Endothelial cell of umbilical vein (primary cell): ENCODE measurements at places on chromosomes 2 and 18. TPM values are rescaled to one million over a fixed set of nuclear protein-coding genes. Genes with fewer than 3 reads are reported as not detected.

SOX11 gene
- not detected in 2 replicates for total RNA-seq

ITGB6 gene
- not detected in 2 replicates for total RNA-seq

CCDC141 gene
- not detected in 2 replicates for total RNA-seq

SIX3 gene
- not detected in 2 replicates for total RNA-seq

PPP1R1C gene
- total RNA-seq: 0.55 TPM in 1 of 2 replicates, not detected in the other

FZD7 gene
- 0.23 and 0.29 TPM in 2 replicates for total RNA-seq

SLC9A2 gene
- not detected in 2 replicates for total RNA-seq

CHRNA1 gene
- total RNA-seq: 8.7 and 11.3 TPM in 2 replicates

ASB18 gene
- not detected in 2 replicates for total RNA-seq

PER2 gene
- total RNA-seq: 3.3 and 3.8 TPM in 2 replicates

STK36 gene
- 34.9 and 40.9 TPM in 2 replicates for total RNA-seq

PLCD4 gene
- 1.4 and 3.1 TPM in 2 replicates for total RNA-seq

FOXD4L1 gene
- total RNA-seq: 0.18 TPM in 1 of 2 replicates, not detected in the other

CMPK2 gene
- 0.69 and 0.81 TPM in 2 replicates for total RNA-seq

NOL4 gene
- total RNA-seq: not detected in 2 replicates

TSPYL6 gene
- not detected in 2 replicates for total RNA-seq

MYO3B gene
- not detected in 2 replicates for total RNA-seq

CTNNA2 gene
- not detected in 2 replicates for total RNA-seq

PSMA8 gene
- total RNA-seq: not detected in 2 replicates

SPRED2 gene
- 7.8 and 9.6 TPM in 2 replicates for total RNA-seq

SAG gene
- total RNA-seq: not detected in 2 replicates

MDH1B gene
- 0.51 TPM in 1 of 2 replicates, not detected in the other for total RNA-seq

ZC3H15 gene
- total RNA-seq: 64.5 and 65.1 TPM in 2 replicates

TMEM198 gene
- not detected in 2 replicates for total RNA-seq

SPDYA gene
- 0.92 and 1.6 TPM in 2 replicates for total RNA-seq

TMEFF2 gene
- total RNA-seq: 0.12 and 0.20 TPM in 2 replicates

ESPNL gene
- not detected in 2 replicates for total RNA-seq
